Activated CD4-positive, alpha-beta T cell treated with anti-CD3 and anti-CD28 coated beads, Interleukin-2, Interleukin-4, amounts not matched to agents 100 ng/mL and 50 ng/mL, durations not matched to agents 16 hours and 8 hours (primary cell): ENCODE measurements at places on chromosomes 1 and 21.
A peak's percentile ranks its signal among the peaks of the same experiment; 100 is the strongest.

GRCh38 chr1:109806733-109807400 lies 43.1 kb upstream of the EPS8L3 start:
- DNase-seq: no peak

- no peak for DNase-seq
Measured at GRCh38 chr1:172810480-172811175, 151.7 kb downstream of the FASLG start.

- no peak for DNase-seq
Measured at GRCh38 chr1:199054694-199055093, 415.9 kb downstream of the PTPRC start.

DNA sequence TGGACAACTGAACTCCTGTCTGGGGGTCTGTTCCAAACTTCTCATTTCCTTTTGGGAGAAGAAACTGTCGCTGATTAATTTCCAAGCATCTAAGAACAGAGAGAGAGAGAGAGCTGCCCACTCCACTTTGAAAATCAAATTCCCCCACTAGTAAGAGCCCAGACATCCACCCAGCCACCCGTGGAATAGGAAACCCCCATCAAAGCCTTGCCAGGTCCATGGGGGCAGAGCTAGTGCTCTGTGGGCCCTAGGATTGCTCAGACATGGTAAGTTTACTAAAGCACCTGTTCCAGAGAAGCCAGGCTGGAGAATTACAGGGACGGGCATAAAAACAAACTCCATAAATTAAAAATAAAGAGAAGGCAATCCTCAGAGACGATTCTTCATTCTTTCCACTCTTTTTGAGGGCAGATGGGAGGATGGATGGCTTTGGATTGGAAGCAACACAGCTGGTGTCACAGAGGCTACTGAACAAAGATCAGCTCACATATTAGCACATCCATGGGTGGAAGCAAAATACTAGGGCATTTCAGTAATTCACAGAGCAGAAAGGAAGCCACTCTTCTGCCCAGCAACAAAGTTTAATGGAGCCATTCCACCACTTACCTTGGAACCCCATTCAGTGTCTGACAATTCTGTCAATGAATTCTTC lies 103.9 kb downstream of the COLGALT2 start:
- no peak for DNase-seq

- DNase-seq: no peak
Measured at GRCh38 chr1:9542430-9542829, 3.2 kb downstream of the SLC25A33 start.

DNA sequence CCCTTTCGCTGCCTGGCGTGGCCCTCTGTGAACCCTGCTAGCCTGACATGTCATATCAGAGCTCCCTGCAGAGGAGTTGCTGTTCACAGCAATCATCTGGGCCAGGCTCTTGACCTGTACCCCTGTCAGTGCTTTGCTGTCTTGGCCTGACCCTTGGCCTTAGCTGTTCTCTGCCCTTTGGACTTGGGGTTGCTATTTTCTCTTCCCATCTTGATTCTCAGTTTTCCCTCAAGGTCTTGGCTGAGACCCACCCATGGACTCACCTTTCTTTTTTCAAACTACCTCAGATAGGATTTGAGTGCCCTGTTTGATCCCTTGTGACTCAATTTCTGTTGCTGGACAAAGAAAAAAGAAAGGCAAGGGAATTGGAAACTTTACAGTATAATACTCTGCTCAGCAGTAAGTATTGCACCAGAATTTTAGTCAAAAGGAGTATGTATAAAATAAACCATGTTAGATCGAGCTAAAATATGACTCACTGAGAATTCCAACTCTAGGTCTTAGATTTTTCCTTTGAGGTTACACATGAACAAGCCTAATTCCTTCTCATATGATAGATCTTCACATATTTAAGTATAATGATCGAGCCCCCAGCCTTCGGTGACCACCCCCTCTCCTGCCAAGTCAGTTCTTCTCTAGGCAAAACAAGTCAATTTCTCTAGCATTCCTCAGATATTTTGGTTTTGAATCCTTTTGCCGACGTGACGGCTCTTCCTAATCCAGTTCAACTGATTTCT lies 110.5 kb downstream of the NGF start:
- no peak for DNase-seq

GRCh38 chr1:228097333-228098081 lies 5.6 kb downstream of the C1orf35 start:
- no peak for DNase-seq

DNA sequence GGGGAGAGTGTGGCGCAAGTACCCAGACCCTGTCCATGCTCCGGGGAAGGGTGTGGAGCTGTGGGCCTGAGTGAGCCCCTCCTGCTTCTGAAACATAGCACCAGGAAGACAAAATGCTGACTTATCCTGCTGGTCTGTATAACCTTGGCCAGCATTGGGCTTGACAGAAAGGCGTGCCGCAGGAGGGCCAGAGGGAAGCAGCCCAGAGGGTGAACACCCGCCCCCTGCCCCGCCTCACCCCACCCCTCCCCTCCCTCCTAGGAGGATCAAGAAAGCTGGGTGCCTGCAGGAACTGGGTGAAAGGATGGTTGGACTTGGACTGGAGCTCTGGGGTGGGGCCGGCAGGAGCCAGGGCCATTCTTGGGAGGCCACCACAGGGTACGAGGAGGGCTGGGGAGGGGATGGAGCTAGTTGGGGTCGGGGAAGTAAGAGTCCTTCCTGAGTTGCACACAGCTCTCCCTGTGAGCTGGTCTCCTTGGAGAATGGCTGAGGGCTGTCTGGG lies 27.1 kb downstream of the PTPRF start:
- DNase-seq: no peak

DNA sequence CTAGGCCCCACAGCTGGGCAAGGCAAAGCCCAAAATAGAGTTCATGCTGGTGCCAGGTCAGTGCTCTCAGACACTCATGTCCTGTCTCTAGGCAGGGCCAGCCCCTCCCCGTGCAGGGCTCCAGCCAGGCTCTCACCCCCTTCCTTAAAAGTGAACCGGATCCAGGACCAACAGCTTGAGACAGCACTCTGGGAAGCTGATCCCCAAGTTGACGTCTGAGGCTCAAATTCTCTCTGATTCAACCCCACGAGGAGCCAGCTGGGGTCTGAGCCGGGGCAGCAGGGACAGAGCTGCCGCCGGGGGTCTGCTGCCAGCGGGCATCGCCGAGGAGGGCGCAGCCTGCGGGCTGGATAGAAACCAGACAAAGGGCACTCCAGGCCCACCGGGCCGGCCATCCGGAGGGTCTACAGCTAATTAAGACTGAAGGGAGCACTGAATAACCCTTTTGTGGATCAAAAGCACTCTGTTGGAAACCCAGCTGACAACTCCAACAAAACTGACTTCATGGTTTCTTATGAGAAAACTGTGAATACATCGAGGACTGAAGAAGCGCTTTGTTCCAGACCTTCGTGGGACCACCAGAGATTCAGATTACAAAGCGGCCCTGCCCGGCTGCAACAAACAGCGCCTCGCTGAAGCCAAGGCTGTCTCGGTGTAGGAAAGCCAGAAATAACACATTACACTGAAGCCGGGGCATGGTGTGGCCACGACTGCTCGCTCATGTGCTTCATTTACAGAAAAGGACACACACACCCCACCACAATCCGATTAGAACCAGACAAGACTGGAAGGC lies 95.8 kb downstream of the PSMG1 start:
- no peak for DNase-seq

DNA sequence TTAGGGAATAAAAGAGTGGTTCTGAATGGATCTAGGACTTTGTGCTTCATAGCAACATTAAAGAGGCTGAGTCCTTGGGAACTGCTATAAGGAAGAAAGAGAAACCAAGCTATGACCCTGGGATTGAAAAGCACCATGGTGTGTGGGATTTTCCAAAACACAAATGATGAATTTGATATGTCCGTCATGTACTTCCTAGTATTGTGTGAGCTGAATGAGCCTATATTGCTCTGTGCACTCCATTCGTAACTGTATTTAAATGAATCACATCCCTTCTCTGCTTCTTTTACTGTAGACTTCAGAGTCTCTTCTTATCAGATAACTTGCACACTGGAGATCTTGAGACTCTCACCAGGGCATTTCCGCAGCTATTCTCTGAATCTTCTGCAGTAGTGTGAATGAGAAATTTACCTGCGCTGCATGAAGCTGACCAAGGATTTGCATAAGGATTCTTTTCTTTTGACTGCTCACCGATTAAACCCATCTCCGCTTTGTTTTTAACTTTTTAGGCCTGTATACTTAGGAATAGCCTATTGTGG lies 23.1 kb upstream of the OR10J4 start:
- DNase-seq: no peak

GRCh38 chr1:39426346-39426745 lies 65.1 kb upstream of the BMP8A start:
- no peak for DNase-seq

GRCh38 chr21:40688106-40688864 lies 158.7 kb downstream of the DSCAM start:
- DNase-seq: no peak

GRCh38 chr1:214312530-214313051 lies 31.6 kb downstream of the SMYD2 start:
- DNase-seq: no peak

GRCh38 chr1:59903141-59903754 lies 23.3 kb downstream of the CYP2J2 start:
- peak; percentile 5 for DNase-seq

- DNase-seq: no peak
Measured at GRCh38 chr21:32565856-32566465, 19.4 kb downstream of the TCP10L start.

- no peak for DNase-seq
Measured at GRCh38 chr1:199701726-199702125, 325.8 kb upstream of the NR5A2 start.

GRCh38 chr1:51968632-51969031 lies 21.9 kb downstream of the RAB3B start:
- DNase-seq: no peak

- no peak for DNase-seq
Measured at GRCh38 chr1:226545836-226546596, 2.5 kb upstream of the STUM start.

GRCh38 chr1:47262787-47263413 lies 30.9 kb upstream of the TAL1 start:
- DNase-seq: peak; percentile 45

- DNase-seq: no peak
Measured at GRCh38 chr1:64263856-64264255, 60.4 kb downstream of the UBE2U start.

- no peak for DNase-seq
Measured at GRCh38 chr1:63723602-63724001, 50.2 kb upstream of the ROR1 start.

DNA sequence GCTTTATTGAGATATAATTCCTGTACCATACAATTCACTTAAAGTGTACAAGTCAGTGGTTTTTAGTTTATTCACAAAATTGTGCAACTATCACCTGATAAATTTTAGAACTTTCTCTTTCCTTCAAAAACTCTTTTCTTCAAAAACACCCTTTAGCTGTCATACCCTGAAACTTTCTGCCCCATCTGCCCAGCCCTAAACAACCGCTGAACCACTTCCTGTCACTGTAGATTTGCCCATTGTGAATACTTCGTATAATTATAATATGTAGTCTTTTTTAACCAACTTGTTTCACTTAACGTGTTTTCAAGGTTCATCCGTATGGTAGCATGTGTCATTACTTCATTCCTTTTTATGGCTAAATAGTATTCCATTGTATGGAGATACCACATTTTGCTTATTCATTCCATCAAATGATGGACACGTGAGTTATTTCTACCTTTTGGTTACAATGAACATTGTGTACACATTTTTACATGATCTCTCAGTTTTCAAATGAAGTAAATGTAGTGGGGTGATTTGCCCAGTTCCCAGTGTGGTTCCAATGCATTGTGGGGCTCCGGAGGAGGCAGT lies 37.9 kb downstream of the WNT4 start:
- DNase-seq: peak; percentile 70

- DNase-seq: no peak
Measured at GRCh38 chr1:3736131-3736561, 16.1 kb upstream of the CCDC27 start.

DNA sequence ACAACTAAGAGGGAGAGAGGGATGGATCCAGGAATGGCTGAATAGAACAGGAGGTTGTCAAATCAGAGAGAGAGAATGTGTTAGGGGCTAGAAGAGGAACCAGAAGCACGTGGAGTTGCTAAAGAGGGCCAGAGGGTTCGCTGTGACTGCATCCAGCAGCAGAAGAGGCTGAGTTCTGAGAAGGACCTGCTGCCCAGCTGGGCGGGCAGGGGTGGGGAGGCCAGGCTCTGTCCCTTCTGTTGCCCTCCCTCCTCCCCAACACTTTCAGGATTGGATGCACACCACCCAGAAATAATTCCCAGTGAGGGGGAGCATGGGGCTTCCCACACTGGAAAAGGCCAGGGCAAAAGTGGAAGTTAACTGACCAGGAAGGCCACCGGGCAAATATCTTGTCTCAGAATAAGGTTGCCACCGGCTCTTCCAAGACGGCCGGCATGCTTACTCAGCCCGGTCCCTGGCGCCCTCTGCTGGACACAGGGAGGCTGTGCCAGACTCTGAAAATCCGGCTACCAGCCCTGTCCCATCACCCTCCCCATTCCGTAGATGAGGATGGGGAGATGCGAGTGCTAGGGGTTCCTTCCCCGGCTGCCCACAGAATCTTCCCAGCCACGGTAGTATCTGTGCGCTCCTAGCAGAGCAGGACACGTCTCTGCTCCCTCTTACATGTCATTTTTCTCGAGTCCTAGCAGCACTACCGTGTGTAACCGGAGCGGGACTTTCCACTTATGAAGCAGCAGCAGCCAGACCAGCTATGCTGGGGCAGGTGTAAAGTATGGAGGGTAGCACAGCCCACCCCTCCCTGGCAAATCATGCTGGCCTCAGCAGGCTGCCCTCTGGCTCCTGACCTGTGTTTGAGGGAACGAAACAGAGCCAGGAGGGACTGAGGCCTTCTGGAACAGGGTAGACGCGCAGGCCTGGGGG lies 46.8 kb upstream of the A3GALT2 start:
- peak; percentile 84 for DNase-seq

GRCh38 chr21:45818276-45818903 lies 163.2 kb upstream of the COL6A1 start:
- DNase-seq: peak; percentile 90

DNA sequence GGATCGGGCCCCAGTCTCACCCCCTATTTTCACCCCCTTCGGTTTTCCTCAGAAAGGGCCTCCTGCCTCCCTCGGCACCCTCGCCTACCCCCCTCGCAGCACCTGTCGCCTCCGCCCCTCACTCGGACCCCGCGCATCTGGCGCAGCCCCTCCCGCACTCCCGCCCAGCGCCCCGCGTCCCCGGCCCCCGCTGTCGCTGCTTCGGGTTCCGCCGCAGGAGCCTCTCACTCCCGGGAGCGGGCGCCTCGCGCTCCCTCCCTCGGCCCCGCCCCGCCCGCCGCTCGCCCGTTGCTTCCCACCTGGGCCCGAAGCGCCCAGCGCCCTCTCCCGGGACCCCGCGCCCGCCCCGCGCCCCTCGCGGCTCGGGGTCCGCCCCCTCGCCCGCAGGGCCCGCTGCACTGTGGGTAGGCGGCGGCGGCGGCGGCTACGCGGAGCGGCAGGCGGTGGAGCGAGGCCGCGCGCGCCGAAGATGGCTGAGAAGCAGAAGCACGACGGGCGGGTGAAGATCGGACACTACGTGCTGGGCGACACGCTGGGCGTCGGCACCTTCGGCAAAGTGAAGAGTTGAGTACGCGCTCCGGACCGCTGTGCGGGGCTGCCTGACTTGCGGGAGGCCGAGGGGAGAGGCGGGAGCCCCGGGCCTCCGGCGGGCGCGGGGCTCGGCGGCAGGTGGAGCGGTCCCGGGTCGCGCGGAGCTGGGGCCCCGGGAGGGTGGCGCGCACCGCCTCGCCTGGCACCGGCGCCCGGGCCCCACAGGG lies at the start of gene PRKAA2:
Gene PRKAA2 (plus strand): TSS at position 396 of the 758 bp plus-strand sequence. CDS start 74 bp downstream, at position 470.
- DNase-seq: no peak

GRCh38 chr1:22388671-22389450 lies 62.8 kb upstream of the ZBTB40 start:
- DNase-seq: no peak
